ENCODE measurements at places on chromosomes 1 and 21.

GRCh38 chr1:155646307-155646706, 36.3 kb downstream of the MSTO1 start:
- no peak overlapping the region for H3K4me3 ChIP-seq
- DNase-seq: no peak
- H3K27ac ChIP-seq: no peak overlapping the region
- H3K27me3 ChIP-seq: no peaks in the 10 kb centered on the region
- peaks cover 6% of the 10 kb centered on the region for H3K36me3 ChIP-seq

DNA sequence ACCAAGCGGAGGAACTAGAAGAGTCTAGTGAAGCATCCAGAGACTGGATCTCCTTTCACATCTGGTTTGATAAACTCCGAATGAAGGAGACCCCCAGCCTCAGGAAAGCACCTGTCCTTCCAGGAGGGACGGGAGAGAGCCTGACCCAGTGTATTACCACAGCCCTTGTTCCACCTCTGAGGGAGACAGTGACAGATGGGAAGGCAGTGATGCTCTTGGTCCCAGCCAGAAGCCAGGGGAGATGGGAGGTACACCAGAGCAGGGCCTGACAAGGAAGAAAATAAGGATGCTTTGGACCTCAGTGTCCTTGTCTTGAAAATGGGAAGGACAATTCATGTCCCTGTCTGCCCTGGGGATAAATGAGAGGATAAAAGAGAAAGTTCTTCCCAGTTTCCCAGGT, 3.5 kb downstream of the KLHDC7A start:
- H3K36me3 ChIP-seq: no peaks in the 10 kb centered on the region
- no peak for DNase-seq
- H3K4me3 ChIP-seq: no peak overlapping the region
- H3K27ac ChIP-seq: no peak overlapping the region
- peaks cover 6% of the 10 kb centered on the region for H3K4me1 ChIP-seq
- H3K27me3 ChIP-seq: peaks cover 12% of the 10 kb centered on the region

DNA sequence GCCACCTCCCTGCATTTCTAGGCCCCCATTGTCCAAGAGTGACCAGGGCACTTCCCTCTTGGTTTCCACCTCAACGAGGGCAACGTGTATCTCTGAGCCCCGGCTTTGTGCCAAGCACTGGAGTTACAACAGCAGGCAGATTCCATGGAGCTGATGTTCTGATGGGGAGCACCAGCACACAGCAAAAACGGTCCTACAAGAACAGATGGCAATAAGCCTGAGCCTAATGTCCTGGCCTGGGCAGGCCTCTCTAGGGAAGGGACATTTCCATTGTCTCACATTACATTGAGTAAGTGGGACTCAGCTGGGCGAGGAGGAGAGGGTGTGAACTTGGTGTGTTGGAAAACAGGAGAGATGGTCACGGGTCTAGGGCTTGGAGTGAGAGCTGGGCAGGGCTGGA, 27.2 kb upstream of the NPPB start:
- H3K27ac ChIP-seq: no peak overlapping the region
- H3K36me3 ChIP-seq: no peaks in the 10 kb centered on the region
- no peaks in the 10 kb centered on the region for H3K4me1 ChIP-seq
- no peak for DNase-seq
- no peak overlapping the region for H3K4me3 ChIP-seq
- H3K27me3 ChIP-seq: peaks cover 7% of the 10 kb centered on the region

DNA sequence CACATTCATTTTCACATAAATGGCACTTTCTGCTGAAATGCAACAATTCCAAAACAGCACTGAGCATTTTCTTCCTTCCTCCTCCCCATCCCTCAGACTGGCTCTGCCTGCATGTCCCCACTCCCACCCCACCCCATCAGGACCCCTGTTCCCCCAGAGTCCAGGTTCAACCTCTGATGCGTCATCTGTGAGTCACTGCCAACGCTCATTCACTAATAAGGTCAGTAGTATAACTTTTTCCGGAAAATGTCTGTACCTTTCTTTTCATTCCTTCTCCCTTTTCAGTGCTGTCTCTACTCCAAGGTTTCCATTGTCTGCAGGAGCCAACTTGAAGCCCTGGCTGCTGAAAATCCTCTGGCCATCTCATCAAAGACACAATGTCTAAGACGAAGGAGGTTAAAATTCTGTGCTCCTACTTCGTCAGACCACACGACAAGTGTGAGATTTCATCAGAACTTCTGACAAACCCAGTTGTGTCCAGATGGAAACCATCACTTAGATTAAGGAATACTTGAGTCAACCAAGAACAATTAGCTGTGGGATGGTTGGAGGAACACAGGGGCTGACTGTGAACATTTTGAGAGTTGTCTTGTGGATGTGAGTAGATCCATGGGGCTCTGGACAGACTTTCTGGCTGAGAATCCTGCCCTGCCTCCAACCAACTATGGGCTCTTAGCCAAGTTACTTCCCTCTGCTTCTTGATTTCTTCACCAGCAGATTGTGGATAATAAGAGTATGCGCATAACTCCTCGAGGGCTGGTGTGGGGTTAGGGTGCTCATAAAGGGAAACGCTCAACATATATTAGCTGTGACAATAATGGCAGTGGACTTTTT, 35.6 kb upstream of the UTS2 start:
- peaks cover 1% of the 10 kb centered on the region for H3K4me1 ChIP-seq
- peaks cover 32% of the 10 kb centered on the region for H3K27me3 ChIP-seq
- H3K4me3 ChIP-seq: no peak overlapping the region
- H3K27ac ChIP-seq: no peak overlapping the region
- H3K36me3 ChIP-seq: no peaks in the 10 kb centered on the region

- DNase-seq: no peak
- H3K27me3 ChIP-seq: no peaks in the 10 kb centered on the region
- no peaks in the 10 kb centered on the region for H3K36me3 ChIP-seq
- H3K27ac ChIP-seq: no peak overlapping the region
Observed at GRCh38 chr21:42560517-42561179, 47.0 kb downstream of the SLC37A1 start.

- no peak overlapping the region for H3K4me3 ChIP-seq
- DNase-seq: no peak
- peaks cover 7% of the 10 kb centered on the region for H3K4me1 ChIP-seq
- peaks cover 42% of the 10 kb centered on the region for H3K27me3 ChIP-seq
- no peak overlapping the region for H3K27ac ChIP-seq
Observed at GRCh38 chr1:201949491-201949890, 3.1 kb upstream of the LMOD1 start.

All from activated naive CD8-positive, alpha-beta T cell treated with anti-CD3 and anti-CD28 coated beads for 36 hours (primary cell).